ENCODE measurements at places on chromosomes 16 and 17.

- DNase-seq, result no peak
Measured at GRCh38 chr17:80455336-80455710, 21.1 kb downstream of the NPTX1 start.

DNA sequence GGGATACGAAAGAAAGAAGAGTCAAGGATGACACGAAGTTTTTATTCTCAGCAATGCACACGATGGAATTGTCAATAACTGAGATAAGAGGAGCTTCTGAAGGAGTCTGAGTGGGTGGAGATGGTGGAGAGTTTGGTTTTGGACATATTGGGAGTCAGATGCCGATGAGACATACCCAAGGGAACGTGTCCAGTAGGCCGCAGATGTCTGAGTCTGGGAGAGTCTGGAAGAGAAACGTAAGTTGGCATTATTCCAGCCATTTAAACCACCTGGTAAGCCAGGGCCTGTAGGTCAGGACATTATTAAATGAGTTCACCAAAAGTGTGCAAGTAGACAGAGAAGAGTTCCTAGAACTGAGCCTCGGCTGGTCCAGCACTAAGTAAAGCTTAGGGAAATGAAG, 478.3 kb upstream of the CDH5 start:
- no peak for DNase-seq

DNA sequence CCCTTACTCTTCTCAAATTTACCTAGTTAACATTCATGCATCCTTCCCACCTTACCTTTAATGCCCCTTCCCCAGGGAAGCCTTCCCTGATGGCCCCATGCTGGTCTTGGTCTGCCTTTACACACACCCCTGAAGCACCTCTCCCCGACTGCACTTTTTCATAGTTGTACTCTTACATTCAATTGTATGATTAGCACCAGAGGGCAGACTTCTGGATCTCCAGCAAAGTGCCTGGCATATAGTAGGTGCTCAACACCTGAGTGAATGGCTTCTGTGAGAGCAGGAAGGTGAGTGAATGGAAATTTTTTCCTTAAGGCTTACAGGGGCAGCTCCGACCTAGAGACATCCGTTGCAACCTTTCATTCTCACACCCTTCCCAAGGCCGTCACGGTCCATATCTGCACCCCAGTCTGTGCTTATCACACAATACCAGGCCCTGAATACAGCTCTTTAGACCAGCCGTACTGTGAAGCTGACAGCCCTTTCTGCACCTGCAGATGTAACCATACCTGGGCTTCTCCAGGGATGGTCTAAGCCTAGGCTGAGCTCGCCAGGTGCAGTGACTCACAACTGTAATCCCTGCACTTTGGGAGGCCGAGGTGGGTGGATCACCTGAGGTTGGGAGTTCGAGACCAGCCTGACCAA, 4.4 kb downstream of the PGAP3 start:
- no peak for DNase-seq

GRCh38 chr17:62703776-62704380, 76.4 kb downstream of the MRC2 start:
- peak; percentile 48 for DNase-seq

DNA sequence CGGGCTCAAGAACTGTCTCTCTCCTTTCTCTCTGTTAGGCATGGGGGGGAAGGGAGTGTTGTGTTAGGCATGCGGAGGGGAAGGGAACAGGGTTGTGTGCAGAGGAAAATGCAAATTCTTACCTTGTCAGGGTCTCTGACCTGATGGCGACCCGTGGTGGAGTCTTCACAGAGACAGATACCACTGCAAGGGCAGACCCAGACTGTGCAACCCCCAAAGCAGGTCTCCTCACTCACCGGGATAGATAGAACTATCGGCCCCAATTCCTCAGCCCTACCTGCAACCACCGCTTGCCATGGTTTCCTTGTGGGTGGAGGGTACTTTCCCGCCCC, 9.6 kb upstream of the MPP2 start:
- no peak for DNase-seq

DNA sequence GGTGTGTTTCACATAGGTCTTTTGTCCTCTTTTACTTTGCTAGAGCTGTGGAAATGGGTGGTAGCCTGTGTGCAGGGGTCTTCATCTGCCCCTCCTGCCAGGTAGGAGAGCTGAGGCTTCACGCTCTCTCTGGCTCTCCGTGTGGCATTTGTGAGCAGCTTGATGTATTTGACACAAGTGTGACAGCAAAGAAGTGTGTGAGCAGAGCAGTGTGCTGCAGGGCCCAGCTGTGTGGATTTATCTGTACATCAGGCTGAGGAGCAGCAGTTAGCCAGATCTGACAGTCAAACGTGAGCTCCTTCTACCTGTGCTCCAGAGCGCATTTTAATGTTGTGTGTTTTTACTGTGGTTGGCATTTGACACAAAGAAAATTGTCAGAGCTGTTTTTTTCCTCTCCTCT, 101.8 kb downstream of the FTO start:
- DNase-seq, result no peak

DNA sequence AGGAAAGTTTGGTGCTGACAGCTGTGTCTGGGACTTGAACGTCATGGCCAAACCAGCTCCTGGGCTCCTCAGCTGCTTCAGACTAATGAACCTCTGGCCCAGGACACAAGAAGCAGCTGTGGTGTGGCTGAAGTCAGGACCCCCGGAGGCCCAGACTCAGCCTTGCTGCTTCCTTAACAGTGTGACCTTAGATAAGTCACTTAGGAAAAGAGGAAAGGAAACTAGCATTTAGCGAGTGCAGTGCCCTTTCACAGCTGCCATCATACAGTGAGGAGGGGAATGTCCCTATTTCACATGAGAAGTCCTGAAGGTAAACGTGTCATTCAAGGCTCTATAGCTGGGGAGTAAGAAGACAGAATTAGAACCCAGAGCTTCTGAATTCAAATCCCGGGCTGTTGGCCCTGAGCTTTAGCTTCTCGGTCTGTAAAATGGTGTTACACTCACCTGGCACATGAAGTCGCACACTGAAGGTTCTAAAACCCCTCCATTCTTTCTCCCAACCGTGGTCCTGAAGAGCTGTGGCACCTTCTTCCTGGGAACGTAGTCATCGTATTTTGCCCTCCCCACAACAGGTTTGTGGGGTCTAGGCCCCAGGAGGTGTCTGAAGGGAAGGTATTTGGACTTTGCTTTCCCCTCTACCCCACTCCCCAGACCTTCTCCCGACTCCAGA, 910 bp upstream of the RAMP2 start:
- DNase-seq, result no peak

GRCh38 chr16:27642756-27643155, 92.8 kb downstream of the KATNIP start:
- DNase-seq, result peak; percentile 12

GRCh38 chr16:19835968-19836421, 48.7 kb downstream of the GPRC5B start:
- peak; percentile 40 for DNase-seq
